ENCODE measurements at places on chromosomes 4 and X. TPM values are rescaled to one million over a fixed set of nuclear protein-coding genes. Genes with fewer than 3 reads are reported as not detected.

DNA sequence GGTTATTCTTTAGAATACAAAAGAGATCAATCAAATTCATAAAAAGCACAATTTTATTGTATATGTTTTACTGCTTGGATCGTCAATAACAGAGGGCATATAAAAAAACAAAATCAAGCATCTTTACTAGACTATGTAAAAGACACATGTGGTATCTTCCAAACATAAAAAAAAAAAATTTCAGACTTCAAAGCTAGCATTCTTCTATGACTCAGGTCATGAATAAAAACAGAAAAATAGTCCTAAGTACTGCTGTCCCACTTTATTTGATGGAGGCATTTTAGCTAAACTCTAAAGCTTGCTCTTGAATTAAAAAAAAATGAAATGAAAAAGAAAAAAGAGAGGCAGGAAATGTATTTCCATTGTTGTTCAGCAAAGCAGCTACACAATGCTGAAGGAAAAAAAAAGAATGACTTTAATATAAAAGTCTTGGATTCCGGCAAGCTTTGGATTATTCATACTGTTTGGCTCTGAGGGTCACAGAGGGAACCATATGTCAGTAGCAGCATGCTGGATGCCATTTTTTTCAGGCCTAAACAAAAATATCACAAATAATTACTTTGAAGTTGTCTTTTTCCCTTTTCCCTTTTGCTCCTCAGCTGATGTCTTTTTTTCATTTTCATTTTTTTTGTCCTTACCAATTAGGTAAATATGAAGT, 249.1 kb upstream of the DIAPH2 start:
- H3K36me3 ChIP-seq, result no peaks in the 10 kb centered on the region
- H3K4me3 ChIP-seq, result no peak overlapping the region
- H3K27me3 ChIP-seq, result no peaks in the 10 kb centered on the region
- H3K4me1 ChIP-seq, result no peaks in the 10 kb centered on the region
- DNase-seq, result no peak
- H3K27ac ChIP-seq, result no peak overlapping the region

- H3K4me1 ChIP-seq, result no peaks in the 10 kb centered on the region
- no peak overlapping the region for H3K27ac ChIP-seq
- no peak for DNase-seq
- H3K27me3 ChIP-seq, result no peaks in the 10 kb centered on the region
These were observed 596.7 kb downstream of the FAT4 start for GRCh38 chr4:125911481-125911880.

GRCh38 chr4:152926959-152927358, 9.2 kb upstream of the FHDC1 start:
- peaks cover 7% of the 10 kb centered on the region for H3K4me1 ChIP-seq
- no peaks in the 10 kb centered on the region for H3K36me3 ChIP-seq
- peaks cover 12% of the 10 kb centered on the region for H3K27me3 ChIP-seq
- H3K27ac ChIP-seq, result no peak overlapping the region
- no peak overlapping the region for H3K4me3 ChIP-seq
- DNase-seq, result no peak

DNA sequence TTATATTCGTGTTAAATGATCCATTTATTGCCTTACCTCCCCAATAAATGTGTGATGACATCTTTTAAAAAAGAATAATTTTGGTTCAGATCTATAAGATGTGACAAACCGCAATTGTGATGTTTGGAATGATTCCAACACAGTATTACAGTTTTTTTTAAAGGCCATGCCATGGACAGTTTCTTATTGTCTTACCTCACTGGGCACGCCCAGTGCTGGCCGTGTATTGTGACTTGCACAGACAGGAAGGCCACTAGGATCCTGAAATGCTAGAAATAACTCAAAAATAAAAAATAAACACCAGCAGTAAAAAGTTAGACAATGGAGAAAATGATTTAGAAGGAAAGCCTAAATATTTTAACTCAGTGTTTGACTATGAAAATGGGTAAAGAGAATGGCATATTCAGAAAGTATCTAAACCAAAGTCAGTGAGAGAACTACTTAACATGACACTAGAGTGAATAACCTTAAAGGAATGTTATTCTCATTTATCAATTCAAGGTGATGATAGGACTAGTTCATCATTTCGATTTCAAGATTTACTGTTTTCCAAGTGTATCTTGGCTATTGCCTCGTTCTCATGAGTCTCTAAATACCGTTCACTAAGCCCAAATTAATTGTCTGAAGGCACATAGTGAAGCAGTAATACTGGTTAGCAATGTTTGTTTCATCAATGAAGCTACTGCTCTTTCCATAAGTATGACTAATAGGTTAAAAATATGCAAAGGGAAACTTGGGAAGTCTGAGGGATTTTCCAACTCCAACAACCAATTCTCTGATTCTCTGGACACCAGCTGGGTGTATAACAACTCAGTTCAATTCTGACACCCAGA, 46.1 kb upstream of the VEGFC start:
- no peak overlapping the region for H3K27ac ChIP-seq
- H3K27me3 ChIP-seq, result no peaks in the 10 kb centered on the region
- no peak overlapping the region for H3K4me3 ChIP-seq
- H3K4me1 ChIP-seq, result no peaks in the 10 kb centered on the region
- no peak for DNase-seq

DNA sequence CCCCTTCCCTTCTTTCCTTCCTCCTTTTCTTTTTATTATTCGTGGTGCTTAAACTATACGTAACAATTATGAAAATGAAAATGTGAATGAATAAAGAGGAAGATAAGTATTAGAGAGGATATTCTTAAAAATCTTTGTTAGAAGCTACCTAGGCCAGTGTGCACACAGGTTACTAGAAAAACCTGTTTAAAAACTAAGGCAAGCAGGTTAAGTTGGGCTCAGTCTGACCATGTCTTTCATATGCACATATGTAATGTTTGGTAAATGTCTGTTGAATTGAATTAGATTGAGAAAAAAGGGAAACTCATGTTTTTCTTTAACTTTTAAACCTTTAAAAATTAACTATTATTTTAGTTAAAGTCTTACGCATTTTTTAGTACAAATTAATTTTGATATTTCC, 7.8 kb downstream of the SHROOM3 start:
- no peaks in the 10 kb centered on the region for H3K4me1 ChIP-seq
- no peaks in the 10 kb centered on the region for H3K36me3 ChIP-seq
- no peak for DNase-seq

GRCh38 chrX:53630261-53630660, 56.3 kb downstream of the HUWE1 start:
- H3K27me3 ChIP-seq, result no peaks in the 10 kb centered on the region
- no peak for DNase-seq
- H3K27ac ChIP-seq, result no peak overlapping the region
- peaks cover 5% of the 10 kb centered on the region for H3K4me1 ChIP-seq
- no peak overlapping the region for H3K4me3 ChIP-seq

- no peak for DNase-seq
- no peak overlapping the region for H3K4me3 ChIP-seq
- H3K4me1 ChIP-seq, result no peaks in the 10 kb centered on the region
- no peaks in the 10 kb centered on the region for H3K36me3 ChIP-seq
These were observed 99.4 kb upstream of the RASGEF1B start for GRCh38 chr4:81571105-81571504.

DNA sequence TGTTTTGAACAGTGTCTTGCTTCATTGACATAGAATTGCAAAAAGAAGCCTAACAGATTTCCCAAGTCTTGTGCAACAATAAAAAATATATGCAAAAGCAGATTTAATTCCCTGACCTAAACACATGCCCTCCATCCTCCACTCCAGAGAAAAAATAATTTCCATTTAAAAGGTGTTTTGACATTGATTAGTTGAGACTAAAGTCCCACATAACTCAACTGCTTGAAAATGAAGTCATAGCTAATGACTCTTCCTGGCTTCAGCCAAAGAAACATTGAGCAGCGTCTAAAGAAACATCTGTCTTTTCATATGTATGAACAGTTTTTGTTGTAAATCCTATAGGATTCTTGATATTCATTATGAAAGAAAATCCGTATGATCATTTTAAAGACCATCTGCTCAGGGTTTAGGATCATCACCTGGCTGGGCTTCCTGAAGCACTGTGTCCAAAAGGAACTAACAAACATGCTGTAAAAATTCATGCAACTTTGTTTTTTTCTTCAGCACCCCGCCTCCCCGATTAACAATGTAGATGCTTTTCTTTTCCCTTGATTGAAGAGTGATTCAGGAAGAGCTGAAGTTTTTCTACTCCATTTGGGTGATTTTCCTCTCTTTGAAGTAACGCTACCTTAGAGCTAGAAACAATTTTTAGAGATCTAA, 273.4 kb downstream of the HS3ST1 start:
- H3K36me3 ChIP-seq, result no peaks in the 10 kb centered on the region
- no peak overlapping the region for H3K27ac ChIP-seq
- no peak for DNase-seq
- H3K4me1 ChIP-seq, result no peaks in the 10 kb centered on the region

DNA sequence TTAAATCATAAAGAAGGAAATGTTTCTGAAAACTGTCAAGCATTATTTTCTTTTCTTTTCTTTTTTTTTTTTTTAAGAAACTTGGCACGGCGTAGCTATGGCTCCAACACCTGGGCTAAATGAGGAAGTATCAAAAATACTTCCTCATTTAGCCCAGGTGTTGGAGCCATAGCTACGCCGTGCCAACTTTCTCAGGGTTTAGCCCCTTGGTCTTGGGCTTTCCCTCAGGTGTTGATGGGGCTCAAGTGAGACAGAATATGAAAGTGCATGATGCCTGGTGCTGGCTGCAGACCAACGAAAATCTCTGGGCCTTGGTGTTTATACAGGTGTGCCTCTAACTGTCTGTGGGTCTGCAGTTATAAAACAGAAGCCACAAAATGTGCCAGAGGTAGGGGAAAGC, 132.7 kb downstream of the ARHGAP24 start:
- H3K27me3 ChIP-seq, result no peaks in the 10 kb centered on the region
- no peaks in the 10 kb centered on the region for H3K36me3 ChIP-seq
- no peaks in the 10 kb centered on the region for H3K4me1 ChIP-seq
- no peak overlapping the region for H3K4me3 ChIP-seq
- H3K27ac ChIP-seq, result no peak overlapping the region
- DNase-seq, result no peak

DNA sequence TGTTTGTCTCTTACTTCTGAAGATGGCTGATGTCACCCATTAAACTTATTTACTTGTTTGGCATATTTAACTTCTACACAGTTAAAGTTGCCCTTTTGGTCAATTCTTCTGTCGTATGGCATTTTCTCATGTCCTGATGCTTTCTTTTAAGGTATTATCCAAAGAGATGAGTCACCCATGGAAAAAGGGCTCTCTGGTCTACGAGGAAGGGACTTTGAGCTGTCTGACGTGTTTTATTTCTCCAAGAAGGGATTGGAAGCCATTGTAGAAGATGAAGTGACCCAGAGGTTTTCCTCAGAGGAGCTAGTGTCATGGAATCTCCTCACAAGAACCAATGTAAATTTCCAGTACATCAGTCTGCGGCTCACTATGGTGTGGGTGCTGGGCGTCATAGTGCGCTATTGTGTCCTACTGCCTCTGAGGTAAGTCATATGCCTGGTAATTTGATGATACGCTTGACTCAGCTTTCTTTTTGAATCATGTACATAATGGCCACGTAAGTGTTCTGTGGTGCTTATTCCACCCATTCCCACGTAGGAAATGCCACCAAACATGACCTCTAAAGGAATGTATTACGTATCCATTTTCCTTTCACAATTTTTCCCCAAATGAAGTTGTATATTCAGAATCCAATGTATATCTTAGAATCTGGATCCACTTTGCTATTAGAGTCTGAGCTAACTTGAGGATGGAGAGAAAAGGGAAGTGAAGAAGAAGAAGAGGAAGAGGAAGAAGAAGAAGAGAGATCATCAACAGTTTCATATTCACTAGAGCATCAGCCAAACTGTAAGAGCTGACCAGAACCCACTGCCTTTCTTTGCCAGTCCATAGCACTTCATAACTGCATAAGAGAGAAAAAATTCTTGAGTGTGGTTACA, 45.7 kb downstream of the GPAT3 start:
- H3K4me3 ChIP-seq, result no peak overlapping the region
- H3K27me3 ChIP-seq, result no peaks in the 10 kb centered on the region
- no peak overlapping the region for H3K27ac ChIP-seq
- H3K36me3 ChIP-seq, result no peaks in the 10 kb centered on the region
- H3K4me1 ChIP-seq, result no peaks in the 10 kb centered on the region

GRCh38 chrX:1466232-1466661, 13.5 kb upstream of the ASMTL start:
- H3K27me3 ChIP-seq, result no peaks in the 10 kb centered on the region
- peak; percentile 5 for DNase-seq
- H3K4me3 ChIP-seq, result peak overlapping the region; percentile 69
- H3K36me3 ChIP-seq, result peaks cover 67% of the 10 kb centered on the region

DNA sequence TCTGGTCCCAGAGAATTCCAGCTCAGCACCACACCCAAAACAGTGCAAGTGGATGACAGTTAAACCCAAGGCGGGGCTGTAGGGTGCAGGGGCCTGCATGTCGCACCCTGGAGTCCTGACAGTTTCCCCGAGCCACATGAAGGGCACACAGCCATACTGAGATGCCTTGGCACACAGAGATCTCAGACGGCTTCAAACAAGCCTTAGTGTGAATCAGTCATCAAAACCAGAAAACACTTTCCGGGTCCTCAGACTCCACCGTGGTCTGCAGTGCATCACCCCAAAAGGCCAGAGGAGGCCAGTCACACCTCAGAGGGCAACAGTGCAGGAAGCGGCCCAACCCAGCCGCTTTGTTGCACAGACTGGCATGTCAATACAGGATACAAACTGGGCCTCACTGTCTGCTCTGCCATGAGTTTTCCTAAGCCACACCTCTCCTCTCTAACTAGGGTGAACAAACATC, 64.6 kb upstream of the ENPP6 start:
- H3K4me3 ChIP-seq, result no peak overlapping the region
- peak overlapping the region; percentile 77 for H3K27ac ChIP-seq
- peaks cover 45% of the 10 kb centered on the region for H3K4me1 ChIP-seq
- peak; percentile 53 for DNase-seq
- peaks cover 12% of the 10 kb centered on the region for H3K36me3 ChIP-seq
- no peaks in the 10 kb centered on the region for H3K27me3 ChIP-seq

DNA sequence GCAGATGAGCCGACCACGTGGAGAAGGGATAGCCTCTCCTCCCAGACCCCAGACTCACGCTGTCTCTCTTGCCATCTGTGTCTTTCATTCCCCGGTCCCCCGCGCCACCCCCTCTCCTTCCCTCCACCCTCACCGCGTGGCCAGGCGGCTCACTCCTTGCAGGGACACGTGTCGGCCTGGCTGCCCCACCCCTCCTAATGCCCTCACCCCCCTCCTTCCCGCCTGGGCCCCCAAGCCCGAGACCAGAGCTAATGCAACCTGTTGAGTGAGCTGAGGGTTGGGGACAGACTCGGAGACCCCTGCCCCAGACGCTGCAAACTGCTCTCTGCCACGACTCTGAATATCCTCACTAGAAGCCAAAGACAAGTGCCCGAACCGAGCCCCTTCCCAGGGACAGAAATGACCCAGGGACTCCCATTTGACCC, 1.8 kb downstream of the SLC38A5 start:
- H3K27me3 ChIP-seq, result no peaks in the 10 kb centered on the region
- peak; percentile 37 for DNase-seq
- peak overlapping the region; percentile 90 for H3K4me3 ChIP-seq
- peaks cover 35% of the 10 kb centered on the region for H3K36me3 ChIP-seq
- peaks cover 46% of the 10 kb centered on the region for H3K4me1 ChIP-seq

GRCh38 chr4:96352051-96352517, 512.2 kb downstream of the PDHA2 start:
- H3K27me3 ChIP-seq, result no peaks in the 10 kb centered on the region
- no peak overlapping the region for H3K4me3 ChIP-seq
- no peaks in the 10 kb centered on the region for H3K4me1 ChIP-seq
- DNase-seq, result peak; percentile 7
- H3K27ac ChIP-seq, result no peak overlapping the region

- no peak overlapping the region for H3K4me3 ChIP-seq
- H3K36me3 ChIP-seq, result no peaks in the 10 kb centered on the region
- H3K27ac ChIP-seq, result no peak overlapping the region
- no peak for DNase-seq
- H3K27me3 ChIP-seq, result peaks cover 15% of the 10 kb centered on the region
These were observed 2.2 kb upstream of the MID2 start for GRCh38 chrX:107823456-107823855.

The PPP1R2C gene
- not detected for total RNA-seq

The XK gene
- 0.04 TPM for total RNA-seq

The CFI gene
- not detected for total RNA-seq

The ZNF711 gene
- 0.45 TPM for total RNA-seq

The TECRL gene
- not detected for total RNA-seq

The SPANXN3 gene
- not detected for total RNA-seq

Data from activated CD4-positive, alpha-beta T cell treated with anti-CD3 and anti-CD28 coated beads, Interleukin-2, amount 10 ng/mL, durations not matched to agents 7 days and 5 days (primary cell).